AG04449 (cell line): ENCODE measurements at places on chromosomes 4 and X.
A peak's percentile ranks its signal among the peaks of the same experiment; 100 is the strongest.

GRCh38 chr4:62940229-62940628 lies 1469.0 kb downstream of the TECRL start:
- no peak for DNase-seq

- no peak for DNase-seq
These were observed 163.3 kb upstream of the RBPJ start for GRCh38 chr4:26157541-26157940.

DNA sequence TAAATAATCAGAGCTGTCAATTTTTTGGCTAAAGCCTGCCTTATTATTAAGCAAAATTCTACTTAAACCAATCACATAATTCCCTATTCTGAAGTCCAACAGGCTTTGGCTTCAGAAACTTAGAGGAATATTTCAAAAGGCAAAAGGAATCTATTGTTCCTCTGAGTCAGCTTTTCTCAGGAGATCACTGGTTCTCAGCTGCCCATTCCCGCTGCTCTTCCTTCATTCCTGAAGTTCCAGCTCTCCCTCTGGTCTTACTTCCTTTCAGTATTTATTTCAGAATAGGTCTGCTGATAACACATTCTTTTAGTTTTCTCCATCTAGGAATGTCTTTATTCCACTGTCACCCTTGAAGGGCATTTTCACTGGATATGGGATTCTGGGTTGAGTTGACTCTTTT lies 133.7 kb downstream of the SOWAHB start:
- DNase-seq: no peak

- DNase-seq: no peak
These were observed 3.0 kb upstream of the PDE6B start for GRCh38 chr4:622071-622995.

DNA sequence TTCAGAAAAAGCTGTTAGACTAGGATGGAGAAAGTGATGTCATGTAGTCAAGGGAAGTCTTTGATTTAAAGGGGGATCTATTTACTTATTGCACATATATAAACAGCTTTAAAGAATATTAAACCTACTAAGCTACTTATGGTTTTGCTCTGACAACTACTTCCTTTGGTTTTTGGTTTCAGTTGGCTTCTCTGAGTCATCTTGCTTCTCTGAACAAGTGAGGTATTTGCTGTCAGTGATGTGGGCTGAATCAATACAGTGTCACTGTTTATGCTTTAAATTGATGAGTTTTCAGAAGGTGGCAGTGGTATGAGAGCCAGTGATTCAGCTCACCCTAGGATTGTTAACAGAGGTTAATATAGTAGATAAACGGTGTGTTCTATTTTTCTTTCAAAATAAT lies 75.1 kb downstream of the CEP44 start:
- peak; percentile 3 for DNase-seq
